ENCODE measurements at places on chromosomes 7 and 10.

- DNase-seq = no peak
Measured at GRCh38 chr7:43430411-43430810, 152.5 kb upstream of the STK17A start.

GRCh38 chr7:75656740-75657139, 82.0 kb downstream of the HIP1 start:
- DNase-seq = no peak

- DNase-seq = no peak
Measured at GRCh38 chr7:100978300-100978699, 8.9 kb downstream of the MUC12 start.

GRCh38 chr7:5284304-5285281, 1.9 kb downstream of the SLC29A4 start:
- DNase-seq = peak; percentile 62

DNA sequence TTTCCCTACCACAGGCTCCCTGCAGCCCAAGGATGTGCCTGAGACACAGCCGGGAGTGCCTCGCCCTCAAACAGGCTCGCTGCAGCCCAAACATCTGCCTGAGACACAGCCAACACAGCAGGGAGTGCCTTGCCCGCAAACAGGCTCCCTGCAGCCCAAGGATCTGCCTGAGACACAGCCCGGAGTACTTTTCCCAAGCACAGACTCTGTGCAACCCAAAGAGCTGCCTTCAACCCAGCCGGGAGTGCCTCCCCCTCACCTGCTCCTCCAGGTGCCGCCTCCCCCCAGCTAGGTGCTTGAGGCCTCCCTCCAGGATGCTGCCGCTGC, 42.9 kb downstream of the ANTXRL start:
- no peak for DNase-seq

- DNase-seq = no peak
Measured at GRCh38 chr7:107891636-107892366, 818 bp downstream of the DLD start.

GRCh38 chr7:159158125-159158887, 13.6 kb upstream of the VIPR2 start:
- no peak for DNase-seq

DNA sequence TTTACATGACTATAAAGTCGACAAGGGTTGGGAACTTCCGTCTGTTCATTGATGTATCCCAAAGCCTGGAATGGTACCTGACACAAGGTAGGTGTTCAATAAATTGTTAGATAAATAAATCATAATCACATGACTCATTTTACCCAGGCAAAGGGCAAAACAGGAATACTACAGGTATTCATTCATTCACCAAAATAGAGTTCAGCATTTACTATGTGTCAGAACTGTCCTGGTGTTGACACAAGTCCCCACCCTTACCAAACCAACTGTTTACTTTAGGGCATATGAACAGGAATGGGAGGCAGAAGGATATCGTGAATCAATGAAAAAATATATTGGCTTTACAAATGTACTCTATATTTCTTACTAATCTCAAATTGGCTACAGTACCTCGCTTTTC, 666 bp upstream of the YAE1 start:
- DNase-seq = no peak

- DNase-seq = no peak
Measured at GRCh38 chr10:124447751-124448466, 1.9 kb downstream of the NKX1-2 start.

DNA sequence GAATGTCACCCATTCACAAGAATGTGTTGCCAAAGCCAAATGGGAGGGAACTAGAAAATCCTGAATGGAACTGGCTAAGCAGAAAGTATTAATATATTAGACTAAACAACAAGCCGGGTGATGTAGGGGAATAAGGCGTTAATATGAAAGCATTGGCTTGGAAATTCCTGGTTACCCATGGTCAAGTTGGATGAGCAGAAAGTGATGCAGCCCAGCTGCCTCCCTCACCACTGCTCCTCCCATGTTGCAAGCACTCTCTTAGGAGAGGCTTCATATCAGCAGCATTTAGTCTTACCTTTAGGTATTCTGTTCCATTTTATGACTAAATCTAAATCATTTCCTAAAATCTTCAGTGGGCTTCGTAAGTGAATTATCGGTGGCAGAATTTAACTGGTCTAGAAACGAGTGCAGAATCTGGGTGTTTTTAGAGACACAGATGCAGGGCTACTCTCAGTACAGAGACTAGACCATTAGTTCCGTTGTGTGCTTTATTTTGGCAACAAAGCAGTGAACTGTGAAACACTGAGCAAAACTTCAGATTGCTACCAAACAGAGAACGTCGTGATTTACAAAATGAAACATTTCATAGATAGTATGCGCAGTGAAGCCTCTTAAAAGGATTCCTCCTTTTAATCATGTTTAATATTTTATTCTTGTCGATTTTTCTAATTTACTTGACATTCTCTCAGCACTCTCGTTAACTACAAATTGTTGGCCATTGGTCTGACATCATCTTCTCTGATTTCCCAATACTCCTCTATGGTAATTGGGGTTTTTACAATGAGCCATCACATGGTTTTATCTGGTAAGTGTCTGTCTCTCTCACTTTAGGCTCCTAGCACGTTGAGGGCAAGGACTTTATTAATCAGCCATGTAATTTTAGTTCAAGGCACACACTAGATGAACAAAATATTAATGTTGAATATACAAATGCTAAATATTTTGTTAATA, 22.0 kb upstream of the HGF start:
- no peak for DNase-seq

DNA sequence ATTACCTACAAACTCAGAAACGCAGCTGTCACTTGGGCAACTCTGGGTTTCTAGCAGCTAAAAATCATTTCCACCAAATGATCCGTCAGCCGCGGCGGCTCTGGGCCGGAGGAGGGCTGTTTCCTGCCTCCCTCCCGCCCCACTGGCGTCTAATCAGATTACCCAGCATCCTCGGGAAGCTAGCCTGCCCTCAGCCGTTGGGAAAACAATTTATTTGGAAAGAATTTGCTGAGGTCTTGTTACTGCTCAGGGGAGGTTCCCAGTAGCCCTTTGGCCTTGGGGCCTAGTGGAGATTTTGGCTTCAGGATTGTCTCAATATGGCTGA, 65.0 kb upstream of the ADGRA1 start:
- no peak for DNase-seq

- no peak for DNase-seq
Measured at GRCh38 chr10:124152139-124153022, 59.0 kb upstream of the CHST15 start.

- no peak for DNase-seq
Measured at GRCh38 chr10:93600446-93601145, 439 bp downstream of the RBP4 start.

- DNase-seq = no peak
Measured at GRCh38 chr7:11298220-11298619, 324.5 kb downstream of the PHF14 start.

GRCh38 chr10:74994854-74995253, 116.6 kb upstream of the SAMD8 start:
- no peak for DNase-seq

- no peak for DNase-seq
Measured at GRCh38 chr10:34731885-34732701, 83.0 kb downstream of the PARD3 start.

DNA sequence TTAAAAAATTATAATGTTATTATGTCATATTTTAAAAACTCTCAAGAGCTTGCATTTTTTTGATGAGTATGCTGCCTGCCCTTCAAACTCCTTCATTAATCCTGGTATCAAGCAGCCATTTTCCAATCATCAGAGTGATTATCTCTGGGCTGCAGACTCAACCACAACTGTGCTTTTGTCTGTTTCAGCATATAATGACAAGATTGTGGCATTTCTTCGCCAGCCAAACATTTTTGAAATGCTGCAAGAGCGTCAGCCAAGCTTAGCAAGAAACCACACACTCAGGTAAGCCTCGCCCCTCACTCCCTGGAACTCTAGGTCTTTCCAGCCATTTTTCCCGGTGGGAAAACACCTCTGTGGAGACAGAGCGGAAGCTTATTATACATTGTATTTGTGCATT, 90.0 kb upstream of the STK17A start:
- DNase-seq = no peak

- peak; percentile 86 for DNase-seq
Measured at GRCh38 chr10:6052247-6053221, 9.6 kb downstream of the IL2RA start.

DNA sequence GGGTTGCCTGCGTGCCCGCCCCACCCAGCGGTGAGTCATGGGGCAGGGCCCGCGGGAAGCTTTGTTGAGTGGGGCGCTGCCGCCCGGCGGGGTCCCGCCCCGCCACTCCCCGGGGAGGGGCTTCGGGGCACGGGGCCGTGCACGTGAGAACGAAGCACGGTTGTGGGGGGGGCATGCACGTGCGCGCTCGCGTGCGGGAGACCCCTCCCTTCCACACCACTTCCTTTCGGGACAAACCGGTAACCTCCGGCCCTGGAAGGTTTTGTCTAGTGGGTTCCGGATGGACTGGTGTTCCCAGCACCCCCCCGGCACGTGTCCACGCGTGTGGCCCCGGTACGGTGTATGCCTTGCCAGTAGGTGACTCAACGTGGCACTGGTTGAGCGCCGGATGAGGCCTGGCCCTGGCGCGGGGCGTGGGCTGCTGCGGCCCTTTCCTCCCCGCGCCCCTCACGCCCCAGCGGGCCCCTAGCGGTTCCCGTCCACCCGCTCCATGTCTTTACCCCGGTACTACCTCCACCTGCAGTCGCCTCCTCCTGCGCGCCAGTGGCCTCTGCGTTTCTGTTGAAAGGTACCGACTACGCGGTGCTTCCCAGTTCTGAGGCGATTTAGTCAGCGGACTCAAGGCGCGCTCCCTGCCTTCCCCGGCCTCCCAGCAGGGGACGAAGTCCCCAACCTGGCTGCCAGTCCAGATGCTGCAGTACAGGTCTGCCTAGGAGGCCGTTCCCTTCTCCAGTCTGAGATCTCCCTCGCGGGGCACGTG, 3.1 kb downstream of the ADIRF start:
- peak; percentile 87 for DNase-seq

GRCh38 chr7:87147500-87147899, 4.8 kb upstream of the DMTF1 start:
- no peak for DNase-seq

DNA sequence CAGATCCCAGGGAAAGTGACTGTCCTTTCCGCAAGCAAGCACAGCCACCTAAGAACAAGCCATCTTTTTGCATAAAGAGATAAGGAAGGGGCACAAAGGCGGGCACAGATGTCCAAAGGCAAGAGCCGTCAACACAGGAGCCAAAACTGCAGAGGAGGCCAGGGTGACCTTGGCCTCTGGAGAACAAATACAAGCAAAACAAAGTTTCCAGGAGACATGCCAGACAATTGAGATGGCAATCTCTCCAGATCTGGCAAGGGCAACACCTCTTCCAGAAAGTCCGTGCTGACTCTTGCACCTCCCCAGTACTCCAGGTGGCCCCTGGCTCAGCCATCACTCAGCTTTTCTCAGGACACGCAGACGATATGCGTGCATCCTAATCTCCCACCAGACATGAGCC, 58.2 kb downstream of the TEX36 start:
- DNase-seq = no peak

GRCh38 chr7:108026116-108026515, 23.2 kb upstream of the LAMB1 start:
- no peak for DNase-seq

DNA sequence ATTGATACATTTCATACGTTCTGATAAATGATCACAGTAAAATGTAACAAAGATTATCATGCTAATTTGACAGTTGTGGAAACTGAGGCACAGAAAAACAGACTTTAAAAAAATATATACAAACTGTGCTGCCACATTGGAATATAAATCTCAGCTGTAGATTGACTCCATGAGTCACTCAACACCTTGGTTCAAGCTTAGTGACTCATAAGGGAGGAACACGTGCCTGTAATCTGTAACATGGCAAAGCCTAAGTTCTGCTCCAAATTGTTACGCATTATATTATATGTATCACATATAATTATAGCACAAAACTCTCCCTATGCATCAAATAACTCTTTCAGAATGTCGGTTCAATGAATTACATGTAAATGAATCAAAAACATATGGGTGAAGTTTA, 1047.5 kb downstream of the GATA3 start:
- no peak for DNase-seq

- no peak for DNase-seq
Measured at GRCh38 chr7:80882213-80882801, 36.5 kb downstream of the SEMA3C start.

- no peak for DNase-seq
Measured at GRCh38 chr7:90972906-90973550, 291.2 kb upstream of the FZD1 start.

DNA sequence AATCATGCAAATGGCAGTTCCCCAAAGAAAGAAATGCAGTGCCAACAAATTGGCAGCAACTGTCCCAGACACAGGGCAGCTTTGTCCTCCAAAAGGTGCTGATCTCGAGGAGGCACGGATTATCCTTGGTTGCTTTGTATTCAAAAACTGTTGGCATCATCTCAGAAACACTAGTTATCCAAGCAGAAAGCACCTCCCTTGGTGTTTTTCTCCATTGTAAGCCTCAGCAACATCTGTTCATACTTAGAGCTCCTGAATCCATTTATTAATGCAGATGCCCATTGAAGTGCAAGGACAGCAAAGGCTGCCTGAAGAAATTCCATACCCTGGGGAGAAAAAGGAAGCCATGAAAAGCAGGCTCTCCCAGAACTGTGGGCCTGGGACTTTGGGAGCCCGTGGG, 1.1 kb upstream of the NPS start:
- no peak for DNase-seq

- DNase-seq = no peak
Measured at GRCh38 chr7:105497016-105497415, 25.1 kb downstream of the PUS7 start.

DNA sequence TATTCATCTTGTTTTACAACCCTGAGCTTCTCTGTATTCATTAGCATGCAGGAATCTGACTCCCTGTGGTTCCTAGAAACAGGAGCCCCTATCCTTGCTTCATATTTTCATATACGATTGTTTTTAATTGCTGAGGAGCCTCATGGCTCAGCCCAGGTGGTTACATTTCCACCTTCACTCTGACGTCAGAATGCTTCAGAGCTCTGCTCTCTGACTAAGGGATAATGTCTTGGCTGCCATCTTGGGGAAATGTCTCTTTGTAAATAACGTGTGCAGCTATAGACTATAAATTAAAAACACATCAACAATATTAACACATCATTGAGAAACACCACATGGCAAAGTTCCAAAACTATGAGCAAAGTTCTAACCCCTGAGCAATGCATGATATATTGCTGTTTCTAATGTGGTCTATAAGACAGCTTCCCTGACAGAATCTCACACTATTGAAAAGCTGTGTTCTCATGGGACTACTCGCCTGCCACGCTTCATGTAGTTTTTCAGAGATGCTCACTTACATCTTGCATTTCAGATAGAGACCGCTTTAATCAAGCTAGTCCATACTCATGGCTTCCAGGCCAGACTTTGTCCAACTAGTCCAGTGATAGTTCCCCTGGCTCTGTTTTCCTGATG, 227.0 kb downstream of the SORCS3 start:
- no peak for DNase-seq

GRCh38 chr10:121819049-121819448, 108.8 kb downstream of the ATE1 start:
- no peak for DNase-seq

DNA sequence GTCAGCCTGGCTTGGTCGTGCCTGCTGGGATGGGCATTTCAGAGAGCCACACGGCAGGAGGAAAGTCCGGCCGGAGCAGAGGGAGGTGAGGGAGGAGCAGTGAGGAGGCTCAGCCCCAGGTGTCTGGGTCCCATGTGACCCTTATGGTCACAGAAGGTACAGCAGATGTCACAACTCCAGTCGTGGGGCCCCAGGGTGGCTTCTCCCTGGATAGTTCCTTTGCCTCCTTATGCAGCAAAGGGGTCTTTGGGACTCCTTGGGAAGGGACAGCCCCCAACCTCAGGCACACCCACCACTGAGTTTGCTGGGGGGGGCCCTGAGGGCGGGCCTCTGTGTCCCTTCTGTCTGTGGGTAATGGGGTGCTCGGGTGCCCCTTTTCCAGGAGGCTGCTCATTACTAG, 19.6 kb upstream of the PRKAG2 start:
- DNase-seq = no peak
